H7 (cell line): ENCODE measurements at places on chromosomes 13 and 19. TPM values are rescaled to one million over a fixed set of nuclear protein-coding genes. Genes with fewer than 3 reads are reported as not detected.

The IZUMO2 gene
- not detected in 2 replicates for total RNA-seq

The CGB8 gene
- total RNA-seq = not detected in 2 replicates

The NR1H2 gene
- total RNA-seq = 73.7 and 90.1 TPM in 2 replicates

The GNA15 gene
- not detected in 2 replicates for total RNA-seq

The SIGLEC5 gene
- total RNA-seq = not detected in 2 replicates

The ZNF442 gene
- total RNA-seq = not detected in 2 replicates

The KIR3DL2 gene
- total RNA-seq = not detected in 2 replicates

The CELF5 gene
- total RNA-seq = 1.4 and 2.5 TPM in 2 replicates

The EID2 gene
- 14.9 and 18.4 TPM in 2 replicates for total RNA-seq

The SIGLEC8 gene
- total RNA-seq = not detected in 2 replicates

The GPATCH1 gene
- total RNA-seq = 5.5 and 6.5 TPM in 2 replicates

The MZF1 gene
- 11.0 and 12.5 TPM in 2 replicates for total RNA-seq

The B3GNT3 gene
- 0.73 and 1.7 TPM in 2 replicates for total RNA-seq

The KLK6 gene
- total RNA-seq = 0.38 and 0.74 TPM in 2 replicates

The TMEM38A gene
- 3.5 and 7.4 TPM in 2 replicates for total RNA-seq

The ZNF468 gene
- 34.1 and 38.6 TPM in 2 replicates for total RNA-seq

The JAK3 gene
- total RNA-seq = 2.5 and 2.7 TPM in 2 replicates

The APLP1 gene
- total RNA-seq = 18.3 and 19.3 TPM in 2 replicates

The BEST2 gene
- 0.37 and 1.5 TPM in 2 replicates for total RNA-seq

The DAZAP1 gene
- total RNA-seq = 196 and 198 TPM in 2 replicates

The CGB3 gene
- total RNA-seq = not detected in 2 replicates

The CPB2 gene
- total RNA-seq = not detected in 2 replicates

The KLK15 gene
- not detected in 2 replicates for total RNA-seq

The CEACAM3 gene
- total RNA-seq = not detected in 2 replicates

The SLC7A9 gene
- total RNA-seq = not detected in 2 replicates

The LYL1 gene
- total RNA-seq = 1.5 and 1.7 TPM in 2 replicates

The NDUFA11 gene
- total RNA-seq = 181 and 244 TPM in 2 replicates

The CEACAM16 gene
- total RNA-seq = not detected in 2 replicates
